Activated T-helper 17 cell treated with anti-CD3 and anti-CD28 coated beads, Interleukin-2, amount 50 U/mL, for 72 hours (primary cell): ENCODE measurements at places on chromosomes 1 and 21. TPM values are rescaled to one million over a fixed set of nuclear protein-coding genes. Genes with fewer than 3 reads are reported as not detected.

DNA sequence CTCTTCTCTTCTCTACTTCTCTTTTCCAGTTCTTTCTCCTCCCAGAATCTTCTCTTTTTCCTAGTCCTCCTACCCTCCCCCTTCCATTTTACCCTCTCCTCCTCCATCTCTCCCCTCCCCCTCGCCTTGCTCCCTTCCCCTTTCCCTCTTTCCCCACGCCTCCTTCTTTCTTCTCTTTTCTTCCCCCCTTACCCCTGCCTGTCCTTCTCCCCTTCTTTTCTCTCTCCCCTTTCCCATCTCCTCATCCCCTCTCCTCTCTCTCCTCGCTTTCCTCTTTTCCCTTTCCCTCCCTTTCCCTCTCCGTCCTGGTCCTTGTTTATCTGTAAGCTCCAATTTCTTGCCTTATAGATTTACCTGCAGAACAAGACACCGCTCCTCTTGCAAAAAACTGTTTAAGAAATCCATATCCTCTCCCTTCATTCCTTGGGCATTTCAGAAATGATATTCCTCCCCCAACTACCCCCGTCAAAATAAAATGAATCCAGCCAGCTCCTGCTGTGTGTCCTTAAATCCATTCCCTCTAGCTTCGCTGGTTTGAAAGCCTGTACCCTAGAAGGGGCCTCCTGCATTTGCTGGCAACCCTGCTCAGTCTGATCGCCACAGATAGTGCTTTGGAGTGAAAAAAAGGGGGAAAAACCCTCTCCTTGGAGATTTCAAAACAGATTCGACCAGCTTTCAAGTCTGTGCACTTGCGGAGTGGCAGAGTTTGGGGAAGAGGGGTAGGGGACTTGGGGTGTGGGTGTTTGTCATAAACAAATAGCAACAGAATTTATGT is 89.4 kb downstream of the PAPPA2 start:
- ATAC-seq: no peak

IL12RB2 gene
- 57.4 TPM for total RNA-seq

DNA sequence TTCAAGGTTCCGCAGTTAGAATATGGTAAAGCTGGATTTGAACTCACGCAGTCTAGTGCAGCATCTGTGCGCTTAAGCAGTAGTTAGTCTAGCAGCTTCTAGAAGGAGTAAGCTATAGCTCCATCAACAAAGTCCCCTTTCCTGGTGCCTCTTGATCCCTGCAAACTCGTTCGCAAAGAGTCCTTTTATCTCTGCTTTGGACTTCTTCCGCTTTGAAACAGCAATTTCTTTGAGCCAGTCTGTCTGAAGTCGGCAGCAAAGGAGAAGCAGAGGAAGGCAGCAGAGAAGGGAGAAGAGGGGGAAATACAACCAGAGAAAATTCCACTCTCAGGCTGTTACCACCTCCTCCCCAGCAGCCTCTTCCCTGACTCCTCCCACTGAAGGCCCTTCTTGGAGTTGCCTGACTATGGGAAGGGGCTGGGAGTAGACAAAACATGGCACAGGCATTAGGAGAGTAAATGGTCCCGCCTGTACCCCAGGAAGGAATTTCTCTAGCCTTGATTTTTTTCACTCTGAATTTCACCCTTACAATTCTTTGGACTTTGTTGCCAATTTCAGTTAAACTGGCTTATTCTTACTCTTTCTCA is 25.9 kb downstream of the HSD3B2 start:
- no peak for ATAC-seq

DNA sequence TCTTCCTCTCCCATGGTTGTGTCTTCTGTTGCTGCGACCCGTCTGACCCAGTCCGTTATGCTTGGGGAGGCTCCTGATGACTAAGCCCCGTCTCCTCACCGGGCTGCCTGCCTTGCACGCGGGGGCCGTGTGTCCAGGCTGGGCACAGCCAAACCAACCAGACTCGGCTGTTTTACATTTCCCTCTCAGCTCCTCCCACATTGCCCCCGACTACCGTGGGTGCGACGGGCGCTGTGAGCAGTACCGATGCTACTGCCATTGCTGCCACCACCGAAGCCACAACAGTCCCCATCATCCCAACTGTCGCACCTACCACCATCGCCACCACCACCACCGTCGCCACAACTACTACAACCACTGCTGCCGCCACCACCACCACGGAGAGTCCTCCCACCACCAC is 46.0 kb upstream of the CNTN2 start:
- no peak for ATAC-seq

DNA sequence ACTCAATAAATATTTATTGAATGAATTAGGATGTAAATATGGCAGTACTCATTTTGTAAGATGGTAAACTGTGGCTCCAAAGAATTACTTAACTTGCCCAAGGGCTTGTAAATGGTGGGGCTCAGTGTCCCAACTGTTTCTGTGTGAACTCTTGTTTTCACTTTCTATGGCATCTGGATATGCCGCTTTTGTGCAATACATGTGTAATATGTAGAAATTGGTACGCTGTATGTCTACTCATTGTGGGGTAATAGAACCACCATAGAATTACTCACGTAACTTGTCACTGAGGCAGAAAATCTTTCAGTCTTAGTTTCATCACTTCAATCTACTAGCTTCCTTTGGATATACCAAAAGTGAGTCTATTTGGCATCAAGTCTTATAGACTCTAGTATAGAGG is 977 bp downstream of the PRPF3 start:
- peak; percentile 67 for ATAC-seq

ABCA4 gene
- total RNA-seq: not detected

PLA2G2A gene
- total RNA-seq: not detected

- peak; percentile 18 for ATAC-seq
Observed at GRCh38 chr21:33212159-33212851, 17.4 kb upstream of the IFNAR2 start.

GRCh38 chr1:31855038-31855845 is 39.4 kb upstream of the SPOCD1 start:
- peak; percentile 70 for ATAC-seq

GRCh38 chr1:29555043-29555620 is 318.8 kb downstream of the PTPRU start:
- no peak for ATAC-seq

DNA sequence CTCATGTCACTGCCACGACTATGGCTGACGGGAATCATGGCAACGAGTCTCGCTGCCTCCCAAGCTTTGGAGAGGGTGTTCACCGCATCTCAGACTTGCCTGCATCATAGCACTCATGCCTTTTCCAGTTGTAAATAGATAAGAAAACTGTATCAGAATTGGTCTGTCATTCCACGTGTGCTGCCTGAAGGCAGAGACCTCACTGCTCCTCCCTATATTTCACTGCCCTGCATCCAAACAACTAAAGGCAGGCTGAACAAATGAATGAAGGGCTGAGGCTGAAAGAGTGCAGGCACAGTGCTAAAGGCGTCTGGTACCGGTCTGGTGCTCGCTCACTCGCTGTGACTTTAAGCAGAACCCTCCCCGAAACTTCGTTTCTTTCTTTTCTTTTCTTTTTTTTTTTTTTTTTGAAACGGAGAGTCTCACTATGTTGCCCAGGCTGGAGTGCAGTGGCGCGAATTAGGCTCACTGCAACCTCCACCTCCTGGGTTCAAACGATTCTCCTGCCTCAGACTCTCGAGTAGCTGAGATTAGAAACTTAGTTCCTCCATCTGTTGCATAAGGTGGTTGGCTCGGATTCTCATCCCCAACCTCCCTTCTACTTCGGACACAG is 542 bp downstream of the EIF2B3 start:
- ATAC-seq: no peak

DNA sequence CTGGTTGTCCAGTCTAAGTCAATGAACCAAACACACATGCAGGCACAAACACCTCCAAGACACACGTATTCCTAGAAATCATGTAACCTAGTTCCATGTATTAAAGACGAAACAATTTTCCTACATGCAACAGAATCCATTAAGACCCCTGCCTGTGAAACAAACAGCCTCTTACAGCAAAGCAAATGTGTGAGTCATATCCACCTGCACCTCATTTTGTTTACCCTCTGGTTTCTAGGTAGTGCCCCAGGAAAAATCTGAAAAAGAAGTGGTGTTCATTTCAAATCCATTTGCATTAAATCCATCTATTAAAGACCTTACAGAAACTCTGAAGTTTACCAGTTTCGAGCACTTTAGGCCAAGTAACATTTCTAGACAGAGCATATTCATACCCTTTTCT is 74.1 kb downstream of the VCAM1 start:
- no peak for ATAC-seq

STUM gene
- not detected for total RNA-seq

GRCh38 chr1:223429313-223429731 is 36.1 kb downstream of the CCDC185 start:
- no peak for ATAC-seq

TMEM81 gene
- 3.9 TPM for total RNA-seq

DNA sequence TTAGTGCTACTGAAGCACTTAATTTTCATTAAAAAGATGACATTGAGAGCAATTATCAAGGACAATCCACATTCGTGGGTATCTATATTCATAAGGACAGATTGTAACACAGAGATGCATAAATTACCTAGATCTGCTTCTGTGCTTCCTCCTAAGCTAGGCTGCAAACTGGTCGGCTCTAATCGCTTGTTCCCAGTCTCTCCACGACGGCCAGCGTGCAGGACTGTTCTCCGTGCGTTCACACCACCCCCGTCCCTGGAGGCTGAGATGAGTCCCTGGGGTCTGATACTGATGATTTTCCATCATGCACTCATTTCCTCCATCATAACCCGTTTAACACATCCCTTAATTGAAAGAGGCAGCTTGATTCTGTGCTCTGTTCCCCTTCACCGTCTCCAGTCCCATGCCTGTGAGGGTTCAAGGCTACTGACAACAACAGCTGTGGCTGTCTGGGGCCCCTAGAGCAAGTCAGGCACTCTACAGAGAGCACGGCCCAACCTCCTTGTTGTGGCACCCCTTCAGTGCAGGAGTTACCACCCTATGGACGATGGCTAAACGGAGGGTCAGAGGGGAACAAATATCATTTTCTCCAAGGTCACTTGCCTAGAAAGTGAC is 469.6 kb downstream of the NPHP4 start:
- no peak for ATAC-seq

GRCh38 chr1:227994632-227995300 is 12.0 kb upstream of the WNT3A start:
- ATAC-seq: no peak

DNA sequence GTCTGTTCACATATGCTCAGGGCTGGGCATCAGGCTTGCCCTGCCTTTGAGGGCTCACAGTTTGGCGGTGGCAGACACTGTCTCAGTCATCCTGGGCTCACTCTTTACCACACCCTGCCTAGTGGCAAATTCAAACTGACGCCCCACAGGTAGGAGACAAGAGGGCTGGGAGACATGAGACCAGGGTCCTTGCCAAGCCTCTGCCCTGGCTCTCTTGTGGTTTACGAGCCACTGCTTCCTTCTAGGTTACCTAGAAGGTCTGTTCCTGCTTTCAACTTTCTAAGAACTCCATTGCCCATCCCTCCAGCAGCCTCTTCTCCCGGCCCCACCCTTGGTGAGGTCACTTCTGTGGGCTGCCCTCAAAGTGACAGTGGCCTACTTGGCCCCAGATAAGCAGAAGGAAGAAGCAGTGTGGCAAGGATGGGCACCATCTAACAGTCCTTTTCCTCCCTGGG is 10.5 kb downstream of the KIF21B start:
- peak; percentile 65 for ATAC-seq

DNA sequence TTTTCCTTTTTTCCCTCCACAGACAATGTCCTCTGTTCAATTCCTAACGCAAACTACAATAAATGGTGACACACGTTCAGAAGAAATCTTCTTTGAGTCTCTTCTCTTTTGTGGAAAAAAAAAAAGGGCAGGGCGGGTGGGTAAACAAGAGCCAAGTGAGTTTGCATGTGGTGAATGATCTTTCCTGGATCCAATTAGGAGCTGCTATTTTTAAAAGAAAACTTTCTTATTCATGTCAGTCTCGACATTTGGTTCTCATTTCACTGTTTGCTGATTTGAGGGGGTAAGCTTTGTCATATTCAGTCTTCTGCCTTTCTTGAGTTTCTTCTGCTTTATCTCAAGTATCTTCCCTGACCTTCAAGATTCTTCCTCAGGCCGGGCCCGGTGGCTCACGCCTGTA is 29.2 kb upstream of the KIF1B start:
- no peak for ATAC-seq

GRCh38 chr1:10082785-10083479 is 50.2 kb downstream of the UBE4B start:
- no peak for ATAC-seq

CLDN17 gene
- total RNA-seq: not detected

- peak; percentile 78 for ATAC-seq
Observed at GRCh38 chr21:25790122-25790877, 55.5 kb downstream of the GABPA start.

GRCh38 chr1:167594822-167595221 is 35.2 kb upstream of the RCSD1 start:
- ATAC-seq: no peak

ADGRL4 gene
- not detected for total RNA-seq

- ATAC-seq: peak; percentile 94
Observed at GRCh38 chr21:37435120-37435519, 68.5 kb downstream of the DYRK1A start.

DNA sequence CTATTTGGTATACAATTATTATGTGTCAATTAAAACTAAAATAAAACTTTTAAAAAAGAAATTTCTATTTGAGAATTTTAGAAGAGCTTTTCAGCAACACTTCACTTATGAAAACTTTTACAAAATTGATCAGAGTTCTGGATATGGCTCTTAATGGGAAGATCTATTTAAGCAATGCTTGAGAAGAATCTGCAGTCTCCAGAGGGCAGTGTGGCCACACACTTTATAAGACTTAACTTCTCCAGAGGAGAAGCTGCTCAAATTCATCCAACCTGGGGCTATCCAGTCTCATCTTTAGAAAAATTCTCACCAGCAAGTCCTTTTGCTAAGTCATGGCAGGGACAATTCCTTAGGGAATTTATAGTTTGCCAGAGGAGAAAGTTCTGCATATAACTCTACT is 25.2 kb upstream of the AGO1 start:
- no peak for ATAC-seq

DNA sequence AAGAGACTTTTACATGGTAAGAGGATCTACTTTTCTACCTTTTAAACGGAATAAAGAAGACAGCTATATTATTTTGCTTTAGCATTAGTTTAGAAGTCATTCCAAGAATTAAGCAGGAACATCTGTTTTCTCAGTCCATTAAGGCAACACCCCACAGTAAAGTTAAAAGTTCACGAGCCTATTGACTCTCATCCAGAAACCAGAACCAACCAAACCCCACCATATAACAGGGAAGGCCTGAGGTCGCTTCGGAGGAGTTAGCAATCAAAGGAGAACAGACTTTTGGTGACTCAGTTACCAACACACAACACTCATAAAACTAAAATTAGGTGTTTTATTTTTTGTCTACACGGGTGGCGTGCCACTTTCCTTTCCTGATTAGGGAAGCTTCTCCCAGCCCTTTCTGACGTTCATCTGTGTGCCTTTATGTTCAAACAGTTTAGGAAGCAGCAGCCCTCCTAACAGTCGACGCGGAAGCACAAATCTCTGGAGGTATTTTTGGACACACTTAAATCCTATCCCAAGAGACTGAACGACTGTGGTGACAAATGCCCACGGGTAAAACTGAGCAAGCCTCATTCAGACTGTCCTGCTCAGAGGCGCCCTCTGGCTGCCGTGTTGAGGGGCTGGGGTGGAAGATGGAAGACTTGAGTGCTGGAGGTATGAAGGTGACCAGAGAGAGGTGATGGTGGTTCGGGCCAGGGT is 8.6 kb upstream of the PLA2G2C start:
- peak; percentile 86 for ATAC-seq
